ENCODE measurements at places on chromosomes 5 and 9.
A peak's percentile ranks its signal among the peaks of the same experiment; 100 is the strongest.

- peak; percentile 11 for DNase-seq
Measured at GRCh38 chr9:134929193-134930158, 11.8 kb upstream of the FCN1 start.

DNA sequence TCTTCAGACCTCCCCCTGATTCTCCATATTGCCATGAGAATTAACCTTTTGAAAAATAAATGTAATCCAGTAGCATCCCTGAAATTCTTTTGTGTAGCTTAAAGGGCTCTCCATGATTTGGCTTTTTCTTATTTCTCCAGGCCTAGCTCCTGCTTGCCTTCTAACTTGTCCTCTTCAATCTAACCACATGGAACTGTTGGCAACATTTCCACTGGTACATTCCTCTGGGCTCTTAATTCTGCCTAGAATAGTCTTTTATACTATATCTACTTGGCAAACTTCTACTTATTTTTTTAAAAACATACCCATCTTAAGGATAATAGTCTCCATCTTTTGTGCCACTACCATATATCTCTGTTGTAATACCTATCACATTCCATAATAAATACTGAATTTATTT lies 54.1 kb downstream of the GNG10 start:
- no peak for DNase-seq

DNA sequence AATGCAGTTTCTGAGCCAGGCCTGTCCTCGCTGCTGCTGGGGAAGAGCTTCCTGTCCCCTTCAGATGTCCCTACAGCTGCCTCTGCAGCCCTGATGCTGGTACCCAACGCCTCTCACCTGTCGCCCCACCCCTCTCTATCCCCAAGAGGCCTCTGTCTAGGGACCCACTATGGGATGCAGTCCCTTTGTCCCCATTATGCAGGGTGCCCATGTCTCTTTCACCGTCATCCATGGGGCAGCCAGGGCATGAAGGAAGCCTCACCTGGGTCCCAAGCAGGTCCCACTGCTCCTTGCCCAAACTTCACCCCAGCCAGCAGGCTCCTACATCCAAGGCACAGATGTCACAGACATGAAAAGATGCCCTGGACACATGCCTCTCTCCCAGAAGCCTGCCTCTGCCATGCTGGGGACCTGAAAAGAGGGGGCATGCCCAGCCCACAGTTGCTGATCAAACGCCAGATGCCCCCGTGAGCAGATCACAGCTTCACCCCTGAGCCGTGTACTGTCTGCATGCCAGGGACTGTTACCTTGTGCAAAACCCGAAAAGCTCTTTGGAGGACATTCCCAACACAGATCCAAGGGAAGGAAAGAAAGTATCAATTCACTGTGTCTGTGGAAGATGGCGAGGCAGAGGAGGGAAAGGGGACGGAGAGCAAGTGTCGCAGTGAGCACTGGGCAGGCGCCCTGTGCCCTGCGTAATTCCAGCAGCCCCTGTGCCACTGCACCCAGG lies 81.0 kb downstream of the ADAMTS2 start:
- DNase-seq = no peak

- no peak for DNase-seq
Measured at GRCh38 chr9:79567671-79568098, 4.1 kb upstream of the TLE4 start.

GRCh38 chr5:1895739-1896420 lies 13.2 kb upstream of the IRX4 start:
- no peak for DNase-seq

GRCh38 chr5:104045987-104046386 lies 483.4 kb upstream of the NUDT12 start:
- no peak for DNase-seq

All from CD4-positive, alpha-beta T cell treated with Interleukin-4 for 4 hours (primary cell).